ENCODE measurements at places on chromosomes 5 and 9.

- peaks cover 19% of the 10 kb centered on the region for H3K27me3 ChIP-seq
- no peak for DNase-seq
- H3K4me3 ChIP-seq = no peak overlapping the region
- peaks cover 3% of the 10 kb centered on the region for H3K36me3 ChIP-seq
- H3K27ac ChIP-seq = no peak overlapping the region
Measured at GRCh38 chr9:93308676-93309075, 124.7 kb downstream of the WNK2 start.

DNA sequence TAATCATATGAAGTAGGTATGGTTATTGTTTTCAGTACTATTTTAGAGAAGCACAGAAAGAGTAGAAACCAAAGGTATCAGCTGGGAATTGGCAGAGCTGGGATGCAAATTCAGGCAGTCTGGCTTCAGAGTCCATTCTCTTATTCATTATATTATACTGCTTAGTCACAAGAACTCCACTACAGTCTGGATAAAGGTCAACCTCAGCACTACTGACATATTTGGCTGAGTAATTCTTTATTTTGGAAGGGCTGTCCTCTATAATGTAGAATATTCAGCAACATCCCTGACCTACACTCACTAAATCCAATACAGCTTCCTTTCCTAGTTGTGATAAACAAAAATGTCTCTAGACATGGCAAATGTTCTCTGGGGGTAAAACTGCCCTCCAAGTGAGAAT is 37.6 kb downstream of the PTGER4 start:
- no peak overlapping the region for H3K4me3 ChIP-seq
- peaks cover 5% of the 10 kb centered on the region for H3K36me3 ChIP-seq
- H3K27ac ChIP-seq = no peak overlapping the region
- no peaks in the 10 kb centered on the region for H3K27me3 ChIP-seq
- peaks cover 6% of the 10 kb centered on the region for H3K4me1 ChIP-seq

DNA sequence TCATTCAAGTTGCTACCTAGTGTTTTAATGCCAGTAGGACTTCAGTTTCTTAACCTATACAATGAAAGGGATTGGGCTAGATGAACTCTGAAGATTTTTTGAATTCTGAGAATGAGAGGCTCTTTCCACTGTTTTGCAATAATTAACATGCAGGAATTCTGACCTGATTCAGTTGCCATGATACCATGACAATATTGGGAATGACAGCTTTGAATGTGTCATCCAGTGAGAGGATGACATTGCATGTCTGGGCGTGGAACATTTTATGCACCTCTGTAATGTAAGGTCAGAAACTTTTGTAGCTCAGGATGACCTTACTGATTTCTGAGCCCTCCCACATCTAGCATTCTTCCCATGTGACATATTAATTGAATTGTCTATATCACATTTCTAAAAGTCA is 30.6 kb upstream of the SPINK5 start:
- no peaks in the 10 kb centered on the region for H3K4me1 ChIP-seq
- H3K27me3 ChIP-seq = peaks cover 4% of the 10 kb centered on the region
- H3K27ac ChIP-seq = no peak overlapping the region
- no peaks in the 10 kb centered on the region for H3K36me3 ChIP-seq

- no peak for DNase-seq
- H3K4me3 ChIP-seq = no peak overlapping the region
- H3K4me1 ChIP-seq = peaks cover 4% of the 10 kb centered on the region
- H3K27ac ChIP-seq = no peak overlapping the region
Measured at GRCh38 chr5:138927544-138927943, 52.4 kb upstream of the LRRTM2 start.

DNA sequence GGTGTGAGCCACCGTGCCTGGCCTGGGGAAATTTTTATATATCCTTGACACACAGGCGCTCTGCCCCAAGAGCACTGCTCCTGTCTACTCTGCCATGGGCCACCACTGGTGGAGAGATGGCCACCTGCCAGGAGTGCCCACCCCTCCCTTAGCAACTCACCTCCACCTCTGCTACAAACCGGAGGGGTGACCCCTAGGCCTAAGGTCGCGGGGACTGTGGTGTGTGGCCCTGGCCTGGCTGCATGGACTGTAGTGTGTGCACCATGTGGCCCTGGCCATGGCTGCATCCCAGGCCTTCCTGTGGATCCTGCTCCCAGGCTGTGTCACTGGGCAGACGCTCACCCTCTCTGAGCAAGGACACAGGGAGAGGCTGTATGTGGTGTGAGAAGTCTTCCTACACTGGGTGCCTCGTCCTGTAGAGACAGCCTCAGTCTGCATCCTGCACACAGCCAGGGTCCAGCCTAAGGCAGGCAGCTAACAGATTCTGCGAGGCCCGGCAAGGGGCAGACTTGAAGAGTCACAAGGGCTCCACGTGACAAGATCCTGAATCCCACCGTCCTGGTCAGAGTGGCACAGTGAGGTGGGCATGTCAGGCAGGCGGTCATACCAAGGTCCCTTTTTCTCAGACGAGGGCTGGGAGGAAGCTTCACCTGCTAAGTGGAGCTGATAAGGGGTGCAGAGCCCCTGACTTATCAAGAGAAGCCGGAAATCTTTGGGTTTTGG is 10.3 kb downstream of the NINJ1 start:
- peaks cover 53% of the 10 kb centered on the region for H3K4me1 ChIP-seq
- DNase-seq = no peak
- H3K36me3 ChIP-seq = no peaks in the 10 kb centered on the region
- H3K27ac ChIP-seq = peak overlapping the region; percentile 87
- H3K27me3 ChIP-seq = no peaks in the 10 kb centered on the region

GRCh38 chr5:134837530-134838181 is 8.1 kb upstream of the C5orf24 start:
- H3K36me3 ChIP-seq = no peaks in the 10 kb centered on the region
- H3K27ac ChIP-seq = no peak overlapping the region
- DNase-seq = no peak
- peaks cover 2% of the 10 kb centered on the region for H3K4me1 ChIP-seq
- no peaks in the 10 kb centered on the region for H3K27me3 ChIP-seq

DNA sequence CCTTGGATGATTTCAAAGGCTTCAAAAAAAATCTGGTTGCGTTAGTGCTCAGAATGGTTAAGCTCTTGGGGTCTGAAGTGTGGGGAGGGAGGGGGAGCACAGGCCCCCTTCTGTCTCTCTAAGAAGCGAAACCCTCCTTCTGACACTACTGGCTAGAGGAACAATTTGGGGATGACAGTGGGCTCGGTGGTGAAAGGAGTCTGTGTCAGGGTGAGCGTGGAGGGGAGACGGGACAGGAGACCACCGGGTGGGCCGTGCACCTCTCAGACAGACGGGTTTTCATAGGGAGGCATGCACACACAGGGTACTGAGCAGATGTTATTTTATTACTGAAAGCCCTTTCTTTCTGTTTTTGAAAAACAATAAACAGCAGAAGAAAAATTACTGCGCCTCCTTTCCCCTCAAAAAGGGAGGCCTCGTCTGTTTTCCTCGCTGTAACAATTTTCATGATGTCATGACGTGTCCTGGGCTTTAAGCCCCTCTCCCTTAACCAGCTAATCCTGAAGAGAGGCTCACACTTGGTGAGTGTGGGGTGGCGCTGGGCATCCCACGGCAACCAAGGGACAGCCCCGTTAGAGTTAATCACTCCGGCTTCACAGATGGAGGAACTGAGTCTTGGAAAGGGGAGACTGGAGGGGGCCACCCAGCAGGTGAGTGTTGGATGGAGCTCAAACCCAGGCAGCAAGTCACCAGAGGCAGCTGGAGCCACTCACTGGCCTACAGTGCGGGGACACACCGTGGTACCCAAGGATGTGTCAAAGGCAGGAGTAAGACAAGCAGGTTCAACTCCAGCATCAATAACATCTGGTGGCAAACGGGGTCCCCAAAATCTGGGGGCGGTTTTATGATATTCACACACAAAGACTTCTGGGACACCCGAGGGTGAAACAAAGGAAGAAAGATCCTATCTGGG is 53.4 kb downstream of the PTCH1 start:
- H3K4me1 ChIP-seq = peaks cover 26% of the 10 kb centered on the region
- peaks cover 5% of the 10 kb centered on the region for H3K36me3 ChIP-seq
- peaks cover 5% of the 10 kb centered on the region for H3K27me3 ChIP-seq
- H3K4me3 ChIP-seq = peak overlapping the region; percentile 94
- H3K27ac ChIP-seq = peak overlapping the region; percentile 85

Data from T-helper 17 cell (primary cell).